Cardiac muscle cell (in vitro differentiated cells and primary cell): ENCODE measurements at places on chromosomes 3 and 15. TPM values are rescaled to one million over a fixed set of nuclear protein-coding genes. Genes with fewer than 3 reads are reported as not detected.

The CCR2 gene
- not detected in 2 replicates for total RNA-seq

GRCh38 chr15:38424101-38424552, 29.8 kb upstream of the FAM98B start:
- no peaks in the 10 kb centered on the region for H3K36me3 ChIP-seq
- no peaks in the 10 kb centered on the region for H3K4me1 ChIP-seq
- no peak overlapping the region for H3K27ac ChIP-seq
- H3K4me3 ChIP-seq, result no peak overlapping the region
- DNase-seq, result no peak

DNA sequence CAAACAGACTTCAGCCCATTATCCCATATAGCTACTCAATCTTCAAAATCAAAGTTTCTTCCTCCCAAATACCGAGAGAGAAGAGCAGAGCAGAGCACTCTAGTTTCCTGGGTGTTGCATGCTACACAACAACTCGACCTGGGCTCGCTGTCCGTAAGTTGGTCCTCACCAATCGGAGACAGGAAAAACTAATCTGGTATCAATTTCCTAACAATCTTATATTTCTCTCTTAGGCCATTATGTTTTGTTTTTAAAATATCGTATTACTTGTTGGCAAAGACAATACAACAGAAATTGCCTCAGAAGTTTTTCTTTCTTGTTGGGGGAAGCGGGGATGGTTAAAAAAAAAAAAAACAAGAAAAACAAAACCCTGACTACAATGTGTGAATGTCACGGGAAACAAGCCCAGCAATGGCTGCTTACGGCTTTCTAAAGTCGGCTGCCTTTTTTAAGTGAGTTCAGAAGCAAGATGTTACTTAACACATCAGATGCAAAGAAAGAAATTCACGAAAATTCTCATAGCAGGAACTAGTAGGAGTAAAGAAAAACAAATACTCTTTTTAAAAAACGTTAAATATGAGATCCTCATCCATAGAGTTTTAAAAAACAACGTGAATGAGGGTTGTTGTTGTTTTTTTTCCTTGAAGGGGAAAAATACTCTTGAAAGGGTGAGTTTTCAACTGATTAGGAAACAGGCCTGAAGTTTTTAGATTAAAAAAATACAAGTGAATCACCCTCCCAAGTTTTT, 1.9 kb downstream of the VGLL4 start:
- peaks cover 44% of the 10 kb centered on the region for H3K4me1 ChIP-seq
- H3K36me3 ChIP-seq, result no peaks in the 10 kb centered on the region
- peak overlapping the region; percentile 97 for H3K27ac ChIP-seq
- H3K4me3 ChIP-seq, result peak overlapping the region; percentile 65

- no peak overlapping the region for H3K4me3 ChIP-seq
- no peak for DNase-seq
- no peaks in the 10 kb centered on the region for H3K27me3 ChIP-seq
- no peak overlapping the region for H3K27ac ChIP-seq
- H3K36me3 ChIP-seq, result no peaks in the 10 kb centered on the region
Measured at GRCh38 chr15:69346112-69346511, 47.4 kb downstream of the PAQR5 start.

The EPHB3 gene
- 132 and 170 TPM in 2 replicates for total RNA-seq

GRCh38 chr3:115113367-115113766, 33.7 kb downstream of the ZBTB20 start:
- H3K4me1 ChIP-seq, result no peaks in the 10 kb centered on the region
- H3K27me3 ChIP-seq, result no peaks in the 10 kb centered on the region
- no peak overlapping the region for H3K4me3 ChIP-seq
- peak; percentile 80 for DNase-seq
